Suppressor macrophage treated with lipopolysaccharide for 4 hours (primary cell): ENCODE measurements at places on chromosomes 3 and 15.

GRCh38 chr3:153866901-153867300 is 254.3 kb upstream of the ARHGEF26 start:
- DNase-seq, result no peak

- peak; percentile 56 for DNase-seq
Observed at GRCh38 chr3:143831994-143832393, 16.3 kb downstream of the SLC9A9 start.

DNA sequence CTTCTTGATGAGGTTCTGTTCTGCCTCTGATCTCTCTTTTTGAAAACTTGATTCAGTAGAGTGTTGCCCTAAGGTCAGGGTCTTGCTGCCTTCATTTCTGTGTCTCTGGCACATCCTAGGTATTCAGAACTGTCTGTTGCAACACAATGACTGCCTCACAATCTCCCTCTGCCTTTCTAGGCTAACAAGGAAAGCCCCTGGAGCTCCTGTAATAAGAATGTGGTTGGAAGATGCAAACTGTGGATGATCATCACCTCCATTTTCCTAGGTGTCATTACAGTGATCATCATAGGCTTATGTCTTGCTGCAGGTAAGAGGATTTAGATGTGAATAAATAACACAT is 7.0 kb downstream of the C3orf52 start:
- DNase-seq, result no peak

DNA sequence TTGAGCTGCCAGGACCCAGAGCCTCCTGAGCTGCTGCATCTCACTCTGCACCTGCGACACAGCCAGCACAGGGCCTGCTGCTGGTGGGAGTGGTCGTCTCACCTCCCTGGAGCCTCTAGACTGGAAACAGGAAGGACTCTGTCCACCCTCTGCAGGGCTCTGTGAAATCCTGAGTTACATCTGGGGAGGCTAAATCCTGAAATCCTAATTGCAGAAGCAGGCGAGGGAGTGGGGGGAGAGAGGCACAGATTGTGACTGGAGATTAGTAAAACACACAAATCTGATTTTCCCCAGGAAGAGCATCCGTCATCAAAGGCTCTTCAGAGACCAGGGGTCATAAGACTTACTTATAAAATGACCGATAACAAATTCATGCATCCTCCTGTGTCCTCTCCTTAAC is 31.6 kb upstream of the GABRG3 start:
- no peak for DNase-seq
